Activated CD4-positive, alpha-beta memory T cell treated with anti-CD3 and anti-CD28 coated beads for 36 hours (primary cell): ENCODE measurements at places on chromosomes 2 and 18. TPM values are rescaled to one million over a fixed set of nuclear protein-coding genes. Genes with fewer than 3 reads are reported as not detected.

Gene POTEJ
- not detected for total RNA-seq

Gene R3HDM1
- 56.3 TPM for total RNA-seq

Gene LINC00305
- total RNA-seq = not detected

Gene UGT1A5
- total RNA-seq = not detected

Gene SERPINB13
- total RNA-seq = not detected

Gene SCN1A
- not detected for total RNA-seq

Gene KANSL3
- total RNA-seq = 33.7 TPM

Gene CHRNA1
- total RNA-seq = not detected

Gene RESP18
- not detected for total RNA-seq

Gene CCDC142
- total RNA-seq = 10.1 TPM

Gene ASPRV1
- total RNA-seq = 0.63 TPM

Gene ELP2
- 84.4 TPM for total RNA-seq

Gene MROH2A
- total RNA-seq = not detected

Gene GRB14
- not detected for total RNA-seq

Gene CCDC178
- not detected for total RNA-seq

Gene TMEM17
- total RNA-seq = 0.24 TPM

Gene FAM237A
- not detected for total RNA-seq

Gene GAL3ST2
- 0.65 TPM for total RNA-seq

Gene LAMA1
- not detected for total RNA-seq

Gene CHRND
- total RNA-seq = not detected

Gene CYP1B1
- total RNA-seq = 4.3 TPM

Gene SLC8A1
- 0.12 TPM for total RNA-seq

Gene GORASP2
- 73.7 TPM for total RNA-seq

Gene C1QL2
- not detected for total RNA-seq

Gene PLEKHH2
- 0.73 TPM for total RNA-seq

Gene CAPN13
- total RNA-seq = not detected

Gene OTX1
- total RNA-seq = not detected

Gene KCNS3
- 0.17 TPM for total RNA-seq

Gene PLGLB1
- 0.48 TPM for total RNA-seq

Gene GPAT2
- 16.4 TPM for total RNA-seq

Gene PAPOLG
- 14.4 TPM for total RNA-seq

Gene EEF1B2
- total RNA-seq = 1,180 TPM

Gene ZAP70
- 166 TPM for total RNA-seq

Gene IL36A
- not detected for total RNA-seq
